Heart right ventricle (tissue), 16 donors: ENCODE measurements at places on chromosomes 1 and 21. TPM values are rescaled to one million over a fixed set of nuclear protein-coding genes. Genes with fewer than 3 reads are reported as not detected.

VAV3 gene
- total RNA-seq, result 0.91 TPM

BNIPL gene
- 0.78 TPM for total RNA-seq

SYCP1 gene
- total RNA-seq, result not detected

NES gene
- 210 TPM for total RNA-seq

EFNA4 gene
- total RNA-seq, result 1.4 TPM

GRCh38 chr1:175445646-175446045, 253.1 kb upstream of the KIAA0040 start:
- no peaks in the 10 kb centered on the region for H3K27me3 ChIP-seq
- H3K4me3 ChIP-seq, result no peak overlapping the region
- H3K36me3 ChIP-seq, result no peaks in the 10 kb centered on the region
- H3K27ac ChIP-seq, result no peak overlapping the region

DNA sequence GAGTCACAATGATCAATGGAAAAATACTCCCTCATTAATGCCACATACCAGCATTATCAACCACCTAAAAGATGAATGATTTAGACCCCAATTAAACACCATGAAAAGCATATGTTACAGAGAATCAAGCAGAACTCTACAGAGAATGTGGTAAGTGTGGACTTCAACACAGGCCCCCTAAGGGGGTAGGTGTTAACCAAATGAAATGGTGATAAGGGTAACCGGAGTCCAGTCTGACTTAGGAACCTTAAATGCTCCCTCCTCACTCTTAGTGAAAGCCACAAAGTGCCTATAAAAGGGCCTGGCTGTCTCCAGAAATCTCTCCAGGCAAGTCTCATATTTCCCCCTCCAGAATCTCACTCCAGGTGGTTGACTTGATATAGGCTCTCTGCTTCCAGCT, 149.2 kb upstream of the FOXD3 start:
- no peak overlapping the region for H3K4me3 ChIP-seq
- H3K4me1 ChIP-seq, result no peaks in the 10 kb centered on the region
- DNase-seq, result no peak
- H3K27me3 ChIP-seq, result no peaks in the 10 kb centered on the region

DNA sequence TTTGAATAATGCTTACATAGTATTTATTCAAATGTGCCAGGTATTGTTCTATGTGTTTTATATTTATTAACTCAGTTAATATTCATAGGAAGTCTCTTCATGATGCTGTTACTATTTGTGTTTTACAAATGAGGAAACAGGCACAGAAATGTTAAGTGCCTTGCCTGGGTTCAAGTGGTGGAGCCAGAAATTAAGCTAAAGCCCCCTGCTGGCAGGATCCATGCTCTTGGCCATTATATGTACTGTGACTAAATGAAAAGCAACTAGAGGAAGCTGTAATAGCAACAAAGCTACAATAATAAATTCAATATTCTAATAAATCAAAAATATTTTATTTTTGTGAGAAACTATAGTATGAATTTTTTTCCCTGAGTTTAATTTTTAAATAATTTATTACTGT, 30.0 kb downstream of the IARS2 start:
- peaks cover 35% of the 10 kb centered on the region for H3K36me3 ChIP-seq
- H3K27me3 ChIP-seq, result no peaks in the 10 kb centered on the region
- no peak overlapping the region for H3K27ac ChIP-seq
- H3K4me3 ChIP-seq, result no peak overlapping the region
- no peak for DNase-seq

GRCh38 chr1:100718581-100718980, 961 bp upstream of the VCAM1 start:
- DNase-seq, result no peak
- H3K4me3 ChIP-seq, result no peak overlapping the region
- no peaks in the 10 kb centered on the region for H3K36me3 ChIP-seq
- no peak overlapping the region for H3K27ac ChIP-seq
- H3K27me3 ChIP-seq, result no peaks in the 10 kb centered on the region

DNA sequence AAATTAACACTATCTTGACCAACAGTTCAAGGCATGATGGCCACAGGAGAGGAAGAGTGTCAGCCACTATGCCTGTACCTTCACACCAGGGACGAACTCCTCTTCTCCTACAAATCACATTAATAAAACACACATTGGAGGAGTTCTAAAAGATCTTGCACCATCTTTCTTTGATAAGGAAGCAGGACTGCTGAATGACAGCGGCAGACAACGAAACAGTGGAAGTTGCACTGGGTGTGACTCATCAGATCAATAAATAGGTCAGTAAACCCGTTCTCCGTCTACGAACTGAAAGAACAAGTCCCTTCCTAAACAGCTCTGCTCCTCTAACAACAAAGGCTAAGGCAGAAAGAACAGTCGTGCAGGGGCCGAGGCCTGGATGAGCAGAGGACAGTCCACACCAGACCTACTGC, 23.1 kb downstream of the UBE2G2 start:
- no peaks in the 10 kb centered on the region for H3K27me3 ChIP-seq
- H3K27ac ChIP-seq, result no peak overlapping the region
- no peak overlapping the region for H3K4me3 ChIP-seq
- H3K4me1 ChIP-seq, result peaks cover 3% of the 10 kb centered on the region

DNA sequence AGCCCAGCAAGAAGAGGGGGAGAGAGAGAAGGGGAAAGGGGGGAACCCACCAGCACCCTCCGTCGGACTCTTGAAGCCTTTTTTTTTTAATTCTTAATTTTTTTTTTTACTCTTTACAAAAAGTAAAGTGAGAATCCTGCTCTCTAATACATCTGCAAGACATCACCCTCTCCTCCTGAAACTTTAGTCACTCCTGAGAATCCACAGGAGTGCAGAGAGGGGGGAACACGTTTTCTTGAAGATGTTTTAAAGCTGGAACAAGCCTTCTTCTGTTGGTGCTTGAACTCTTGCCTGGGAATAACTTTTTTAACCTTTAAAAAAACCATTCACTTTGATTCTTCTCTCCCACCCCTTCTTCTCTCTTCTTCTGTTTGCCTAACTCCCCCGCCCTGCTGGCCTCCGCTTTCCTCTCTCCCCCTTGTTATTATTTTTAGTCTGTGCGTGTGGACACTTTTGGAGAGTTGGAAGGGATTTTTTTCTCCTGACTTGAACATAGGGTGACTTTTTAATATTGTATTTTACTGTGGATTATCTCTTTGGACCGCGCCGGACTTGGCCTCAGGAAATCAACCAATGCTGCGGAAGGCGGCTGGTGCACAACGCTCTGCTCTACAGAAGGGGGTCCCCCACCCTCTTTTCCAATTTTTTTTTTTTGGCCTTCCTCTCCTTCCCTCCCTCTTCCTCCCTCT, 383 bp upstream of the PRRX1 start:
- DNase-seq, result peak; percentile 33
- H3K4me1 ChIP-seq, result peaks cover 2% of the 10 kb centered on the region
- peaks cover 41% of the 10 kb centered on the region for H3K27me3 ChIP-seq
- H3K27ac ChIP-seq, result peak overlapping the region; percentile 92
